Stimulated activated naive CD8-positive, alpha-beta T cell treated with anti-CD3 and anti-CD28 coated beads, Interleukin-15, amount 100 ng/mL, for 72 hours (primary cell): ENCODE measurements at places on chromosomes 3 and 15.

GRCh38 chr3:123027292-123028232 is at the start of gene SEMA5B:
TSS of gene SEMA5B (minus strand) at chr3:123027763. CDS start at chr3:122961263, 66,500 bp downstream.
- DNase-seq, result peak; percentile 27

- no peak for DNase-seq
These were observed 25.0 kb downstream of the TKT start for GRCh38 chr3:53230789-53231188.

- no peak for DNase-seq
These were observed 18.3 kb upstream of the VGLL3 start for GRCh38 chr3:87009271-87009670.

DNA sequence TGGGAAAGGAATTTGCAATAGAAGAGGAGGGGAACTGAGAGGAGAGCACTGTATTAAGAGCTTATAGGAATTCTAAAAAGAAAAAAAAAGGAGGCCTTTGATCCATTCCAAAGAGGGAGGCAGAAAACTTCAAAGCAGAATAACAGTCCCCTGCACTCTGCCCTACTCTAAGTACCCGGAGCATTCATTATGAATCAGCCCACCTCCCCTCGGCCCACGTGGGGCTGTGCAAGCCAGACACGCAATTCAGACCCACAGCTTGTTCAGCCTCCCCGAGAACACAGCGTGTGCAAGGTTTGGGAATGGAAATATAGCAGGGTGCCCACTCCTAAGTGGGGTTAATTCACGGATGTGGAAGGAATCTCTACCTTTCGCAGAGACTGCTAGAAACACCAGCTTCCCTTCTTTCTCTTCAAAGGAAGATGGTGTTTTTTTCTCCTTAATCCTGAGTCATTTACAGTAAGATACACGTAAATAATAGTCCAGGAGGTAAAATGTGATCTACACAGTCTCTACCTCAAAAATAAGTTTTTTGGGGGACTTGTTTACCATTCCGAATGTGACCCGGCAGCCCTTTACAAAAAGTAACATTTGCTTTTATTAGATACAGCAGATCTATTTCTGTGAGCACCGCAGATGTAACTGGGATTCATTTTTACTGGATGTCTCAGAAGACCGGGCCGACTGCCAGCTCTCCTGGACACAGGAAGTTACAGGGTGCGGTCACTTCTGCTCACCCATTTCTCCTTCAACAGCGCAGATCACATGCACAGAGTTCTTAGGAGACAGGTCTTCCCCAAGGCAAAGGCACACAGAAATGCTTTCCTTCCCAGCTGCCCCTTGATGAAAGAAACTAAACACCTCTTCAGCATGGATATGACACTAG is 768.5 kb upstream of the CFAP20DC start:
- no peak for DNase-seq

DNA sequence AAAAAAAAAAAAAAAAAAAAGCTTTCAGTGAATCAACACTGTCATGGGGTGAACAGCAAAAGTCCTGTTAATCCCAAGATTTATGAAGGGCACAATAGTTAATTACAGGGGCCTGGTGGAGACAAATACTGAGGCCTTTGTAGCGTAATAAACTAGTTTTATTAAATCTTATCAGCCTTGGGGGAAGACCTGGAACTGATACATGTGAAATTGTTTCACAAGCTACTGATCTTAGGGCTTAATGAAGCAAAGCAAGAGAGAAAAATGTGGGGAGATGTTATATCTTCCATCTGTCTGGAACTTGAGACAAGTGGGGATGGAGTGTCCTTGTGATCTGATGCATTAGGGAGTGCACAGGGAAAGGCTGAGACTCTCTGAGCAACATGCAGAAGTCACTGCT is 47.9 kb upstream of the OSBPL11 start:
- no peak for DNase-seq

GRCh38 chr3:36933540-36934296 is 11.1 kb downstream of the TRANK1 start:
- DNase-seq, result no peak

DNA sequence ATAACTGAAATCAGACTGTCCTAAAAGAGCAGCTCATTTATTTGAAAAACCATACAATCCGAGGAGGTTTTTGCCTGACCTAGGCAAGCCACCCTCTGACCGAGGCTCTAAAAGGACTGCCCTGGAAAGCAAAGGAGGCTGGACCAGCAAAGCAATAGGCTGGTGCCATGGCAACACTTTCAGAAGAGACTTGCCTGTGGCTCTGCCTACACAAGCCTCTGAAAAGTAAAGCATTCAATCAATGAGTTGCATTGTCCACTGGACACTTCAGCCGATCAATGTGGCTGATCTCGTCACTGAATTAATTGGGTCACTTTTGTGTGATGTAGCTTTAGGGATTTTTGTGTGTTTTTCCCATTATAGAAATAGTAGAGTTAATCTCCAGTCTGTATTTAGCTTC is 99.1 kb upstream of the SEMA6D start:
- no peak for DNase-seq

- no peak for DNase-seq
These were observed 72.0 kb upstream of the MAP4 start for GRCh38 chr3:48088056-48088748.

GRCh38 chr3:133274477-133274876 is 125.4 kb upstream of the BFSP2 start:
- DNase-seq, result no peak

DNA sequence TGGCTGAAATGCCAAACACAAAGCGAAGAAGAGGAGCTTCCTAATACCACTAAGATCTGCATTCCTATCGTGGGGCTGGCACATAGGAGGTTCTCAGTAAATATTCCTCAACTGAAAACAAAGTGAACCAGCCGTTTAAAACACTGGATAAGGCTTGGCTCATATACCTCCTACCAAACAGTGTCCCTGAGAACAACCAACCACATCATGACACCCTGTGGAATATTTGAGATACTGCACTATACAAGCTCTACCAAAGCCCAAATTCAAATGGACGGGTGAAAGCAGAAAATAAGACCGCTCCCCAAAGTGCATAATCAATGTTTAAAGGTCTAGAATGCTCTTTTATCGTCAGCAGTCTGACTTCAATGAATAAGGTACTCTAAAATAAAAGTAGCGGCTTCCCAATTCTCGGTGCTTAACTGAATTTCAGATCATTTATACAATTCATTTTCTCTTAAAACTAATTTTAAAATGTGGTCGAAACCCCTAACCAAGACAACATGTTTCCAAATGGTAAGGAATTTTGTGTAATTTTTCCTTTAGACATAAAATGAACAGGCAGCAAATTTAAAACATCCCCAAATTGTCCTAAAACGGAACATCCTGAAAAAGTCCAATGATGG is 425.8 kb downstream of the ERC2 start:
- DNase-seq, result no peak

DNA sequence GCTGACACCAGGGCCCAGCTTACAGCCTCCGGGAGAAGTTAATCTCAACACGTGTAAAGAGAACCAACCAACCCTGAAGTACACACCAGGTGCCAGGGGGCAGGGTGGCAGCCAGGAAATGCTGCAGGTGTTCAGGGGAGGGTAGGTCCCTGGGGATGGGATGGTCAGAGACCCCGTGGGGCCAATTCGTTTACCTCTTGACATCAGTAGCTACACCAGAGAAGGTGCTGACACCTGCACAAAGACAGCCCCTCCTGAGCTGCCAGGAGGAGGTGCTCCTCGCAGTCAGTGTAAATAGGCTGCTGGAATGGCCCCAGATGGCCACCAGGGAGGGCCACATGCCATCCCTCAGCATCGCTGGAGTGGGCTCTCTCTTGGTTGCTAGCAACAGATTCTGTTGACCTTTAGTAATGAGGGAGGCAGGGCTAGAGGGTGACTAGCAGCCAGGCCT is 52.8 kb downstream of the CORO2B start:
- DNase-seq, result no peak
